GM12864 (cell line): ENCODE measurements at places on chromosomes 4 and X.

- DNase-seq: no peak
Measured at GRCh38 chr4:153763404-153763803, 3.6 kb upstream of the RNF175 start.

- DNase-seq: no peak
Measured at GRCh38 chrX:20001588-20001987, 10.7 kb upstream of the BCLAF3 start.

GRCh38 chr4:6309777-6310176 lies 40.1 kb downstream of the WFS1 start:
- no peak for DNase-seq

DNA sequence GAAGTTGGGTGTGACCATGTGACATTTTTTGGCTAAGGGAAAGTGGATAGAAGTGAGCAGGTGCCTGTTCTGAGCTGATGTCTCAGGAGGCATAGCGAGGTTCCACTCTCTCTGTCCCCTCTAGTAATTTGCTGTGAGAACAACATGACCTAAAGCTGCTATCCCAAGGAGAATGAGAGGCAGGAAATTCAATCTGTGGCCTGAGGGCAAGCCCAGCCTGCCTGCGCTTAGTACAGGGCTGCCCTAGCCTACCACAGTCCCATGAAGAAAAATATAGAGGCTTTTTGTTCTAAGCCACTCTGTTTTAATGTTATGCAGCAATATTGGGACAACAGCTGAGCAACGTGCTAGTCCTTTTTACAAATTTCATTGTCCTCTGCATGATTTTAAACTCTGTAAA lies 193.1 kb downstream of the LDB2 start:
- DNase-seq: no peak

- peak; percentile 13 for DNase-seq
Measured at GRCh38 chrX:49039598-49040375, 3.4 kb downstream of the TFE3 start.

DNA sequence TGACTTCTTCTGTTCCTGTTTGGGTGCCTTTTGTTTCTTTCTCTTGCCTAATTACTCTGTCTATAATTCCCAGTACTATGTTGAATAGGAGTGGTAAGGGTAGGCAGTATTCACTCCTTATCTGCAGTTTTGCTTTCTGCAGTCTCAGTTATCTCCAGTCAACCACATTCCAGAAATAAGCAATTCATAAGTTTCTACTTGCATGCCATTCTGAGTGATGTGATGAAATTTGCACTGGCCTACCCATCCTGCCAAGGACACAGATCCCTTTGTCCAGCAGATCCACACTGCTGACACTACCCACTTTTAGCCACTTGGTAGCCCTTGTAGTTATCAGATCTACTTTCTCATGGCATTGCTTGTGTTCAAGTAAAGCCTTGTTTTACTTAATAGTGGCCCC lies 971.6 kb upstream of the INTU start:
- no peak for DNase-seq

- peak; percentile 43 for DNase-seq
Measured at GRCh38 chr4:37389967-37390580, 145.5 kb downstream of the NWD2 start.

GRCh38 chr4:96708766-96709165 lies 868.9 kb downstream of the PDHA2 start:
- no peak for DNase-seq

GRCh38 chr4:140726776-140727500 lies 29.2 kb downstream of the TBC1D9 start:
- no peak for DNase-seq

- DNase-seq: no peak
Measured at GRCh38 chr4:180870623-180871022, 1372.6 kb upstream of the TENM3 start.

DNA sequence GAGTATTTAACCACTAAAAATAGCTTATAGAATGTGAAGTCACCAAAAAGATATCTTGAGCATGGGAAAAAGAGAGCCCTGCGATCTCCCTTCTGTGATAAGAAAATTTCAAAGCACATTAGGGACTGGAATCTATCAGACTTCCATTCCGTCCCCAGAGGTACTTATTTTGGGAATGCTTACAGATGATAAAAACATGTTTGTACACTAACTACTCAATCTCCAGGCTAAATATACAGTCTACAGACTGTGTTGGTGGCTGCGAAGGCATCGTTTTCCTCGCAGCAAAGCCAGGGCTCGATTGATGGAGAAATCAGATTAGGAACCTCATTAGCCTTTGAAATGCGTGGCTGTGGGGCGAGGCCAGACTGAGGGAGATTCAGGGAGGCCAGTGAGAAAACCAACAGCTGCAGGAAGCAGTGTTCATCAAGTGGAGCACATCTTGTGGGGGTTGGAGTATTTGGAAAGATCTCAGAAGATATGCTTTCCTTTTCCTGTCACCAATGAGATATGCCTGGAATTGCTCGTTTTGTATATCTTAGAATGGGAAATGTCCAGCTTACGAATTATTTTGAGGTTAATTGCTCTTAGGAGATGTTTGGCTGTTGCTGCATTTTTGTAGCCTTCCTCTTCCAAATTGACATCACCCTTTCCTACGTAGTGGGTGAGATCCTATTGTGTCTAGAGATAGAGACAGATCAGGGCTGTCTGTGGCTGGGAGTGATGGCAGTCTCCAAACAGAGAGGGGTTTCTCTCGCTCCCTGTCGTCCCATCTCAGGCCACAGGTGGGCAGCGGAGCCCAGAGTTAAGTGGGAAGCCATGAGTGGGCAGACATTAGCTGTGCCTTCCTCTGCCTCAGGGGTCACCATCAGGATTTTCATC lies 224.9 kb upstream of the FAT1 start:
- no peak for DNase-seq

DNA sequence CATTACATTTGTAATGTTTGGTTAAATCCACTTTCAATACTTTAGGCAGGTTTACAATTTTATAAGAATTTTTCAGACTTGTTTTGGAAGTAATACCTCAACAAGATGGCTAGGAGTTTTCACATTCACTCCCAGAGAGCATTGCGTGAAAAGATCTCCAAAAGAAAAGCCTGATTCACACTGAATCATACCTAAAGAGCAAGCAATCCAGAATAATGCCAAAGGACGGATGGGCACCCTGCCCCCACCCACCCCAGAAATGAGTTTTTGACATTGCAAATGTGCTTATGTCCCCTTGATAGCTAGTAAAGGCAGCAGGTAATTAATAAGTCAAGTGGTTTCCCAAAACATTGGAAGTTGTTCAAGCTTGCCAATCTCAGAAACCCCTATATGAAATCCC lies 557.7 kb upstream of the TENM3 start:
- DNase-seq: no peak

GRCh38 chr4:121428721-121429120 lies 47.9 kb upstream of the QRFPR start:
- DNase-seq: no peak

GRCh38 chrX:48636776-48637175 lies 39.5 kb downstream of the WDR13 start:
- DNase-seq: no peak

GRCh38 chr4:111323496-111323895 lies 700.6 kb upstream of the PITX2 start:
- DNase-seq: no peak

DNA sequence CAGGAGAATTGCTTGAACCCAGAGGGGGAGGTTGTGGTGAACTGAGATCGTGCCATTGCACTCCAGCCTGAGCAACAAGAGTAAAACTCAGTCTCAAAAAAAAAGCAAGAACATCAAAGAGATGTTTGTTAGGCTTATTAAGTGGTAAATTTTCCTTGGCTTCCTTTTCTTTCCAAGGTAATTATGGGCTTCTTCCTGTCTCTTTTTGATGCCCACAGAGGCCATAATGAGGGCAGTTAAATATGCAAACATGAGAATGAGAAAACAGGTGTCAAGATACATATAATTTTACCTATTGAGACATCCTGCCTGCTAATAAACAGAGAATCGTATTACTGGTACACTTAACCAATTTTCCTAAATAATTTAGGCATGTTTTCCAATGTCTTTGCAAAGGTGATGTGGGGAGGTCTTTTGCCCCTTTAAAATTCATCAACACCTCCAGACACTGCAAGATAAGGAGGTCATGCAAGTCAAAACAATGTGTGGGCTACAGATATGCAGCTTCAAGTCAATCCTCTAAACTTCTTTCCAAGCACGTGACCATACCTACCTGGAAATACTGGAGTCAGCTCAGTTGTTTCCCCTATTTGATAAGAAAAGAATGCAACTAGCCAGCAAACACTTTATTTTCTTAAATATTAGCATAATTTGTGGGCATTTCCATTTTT lies 2.7 kb downstream of the SLC39A8 start:
- no peak for DNase-seq

DNA sequence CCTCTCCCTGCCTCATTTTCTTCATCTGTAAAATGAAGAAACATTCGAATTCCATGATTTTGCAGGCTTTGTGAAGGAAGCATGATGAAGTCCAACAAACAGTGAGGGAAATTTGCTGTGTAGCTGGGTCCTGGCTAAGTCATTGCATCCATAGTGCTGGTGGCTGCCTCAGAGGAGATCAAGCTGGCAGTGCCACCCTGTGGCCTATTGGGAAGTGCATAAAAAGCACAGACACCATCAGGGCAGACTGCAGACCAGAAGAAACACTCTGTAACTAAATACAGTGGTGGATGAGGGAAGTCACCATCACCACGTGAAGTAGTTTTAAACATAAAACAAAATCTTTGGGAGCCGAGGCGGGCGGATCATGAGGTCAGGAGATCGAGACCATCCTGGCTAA lies 40.7 kb upstream of the DDX3X start:
- no peak for DNase-seq

DNA sequence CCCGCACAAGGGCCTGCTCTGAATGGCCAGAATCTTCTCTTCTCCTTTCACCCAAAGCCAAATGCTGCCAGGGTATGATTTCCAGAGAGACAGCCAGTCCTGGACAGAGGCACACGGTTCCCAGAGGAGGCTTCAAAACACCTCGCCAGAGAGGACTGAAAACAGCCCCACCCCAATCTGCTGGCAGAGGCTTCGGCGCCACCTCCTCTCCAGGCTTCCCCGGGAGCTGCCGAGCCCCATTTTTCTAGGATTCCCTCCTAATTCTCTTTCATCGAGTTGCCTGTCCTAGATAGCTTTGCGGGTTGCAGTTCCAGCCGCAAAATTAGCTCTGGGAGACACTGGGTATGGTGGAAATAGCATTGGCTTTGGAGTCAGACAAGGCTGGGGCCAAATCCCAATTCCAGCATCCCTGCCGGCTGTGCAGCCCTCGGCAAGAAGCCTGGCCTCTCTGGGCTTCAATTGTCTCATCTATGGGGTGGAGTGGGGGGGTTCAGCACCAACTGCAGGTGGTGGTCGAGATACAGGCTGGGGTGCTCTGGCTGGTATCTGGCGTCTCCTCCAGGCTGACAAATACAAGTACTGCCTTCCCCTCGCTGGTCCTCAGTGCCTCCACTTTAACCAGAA lies 22.6 kb downstream of the PPP2R2C start:
- no peak for DNase-seq

GRCh38 chr4:72567036-72567435 lies 2.0 kb downstream of the ADAMTS3 start:
- no peak for DNase-seq

DNA sequence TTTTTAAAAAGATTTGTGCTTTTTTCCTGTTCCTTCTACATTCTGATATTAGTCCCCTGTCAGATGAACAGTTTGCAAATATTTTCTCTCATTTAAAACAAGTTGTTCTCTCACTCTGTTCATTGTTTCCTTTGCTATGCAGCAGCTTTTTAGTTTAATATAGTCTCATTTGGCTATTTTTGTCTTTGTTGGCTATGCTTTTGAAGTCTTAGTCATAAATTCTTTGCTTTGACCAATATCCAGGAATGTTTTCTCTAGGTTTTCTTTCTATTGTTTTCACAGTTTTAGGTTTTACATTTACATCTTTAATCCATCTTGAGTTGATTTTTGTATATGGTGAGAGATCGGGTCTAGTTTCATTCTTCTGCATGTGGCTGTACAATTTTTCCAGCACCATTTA lies 136.8 kb downstream of the TET2 start:
- no peak for DNase-seq

DNA sequence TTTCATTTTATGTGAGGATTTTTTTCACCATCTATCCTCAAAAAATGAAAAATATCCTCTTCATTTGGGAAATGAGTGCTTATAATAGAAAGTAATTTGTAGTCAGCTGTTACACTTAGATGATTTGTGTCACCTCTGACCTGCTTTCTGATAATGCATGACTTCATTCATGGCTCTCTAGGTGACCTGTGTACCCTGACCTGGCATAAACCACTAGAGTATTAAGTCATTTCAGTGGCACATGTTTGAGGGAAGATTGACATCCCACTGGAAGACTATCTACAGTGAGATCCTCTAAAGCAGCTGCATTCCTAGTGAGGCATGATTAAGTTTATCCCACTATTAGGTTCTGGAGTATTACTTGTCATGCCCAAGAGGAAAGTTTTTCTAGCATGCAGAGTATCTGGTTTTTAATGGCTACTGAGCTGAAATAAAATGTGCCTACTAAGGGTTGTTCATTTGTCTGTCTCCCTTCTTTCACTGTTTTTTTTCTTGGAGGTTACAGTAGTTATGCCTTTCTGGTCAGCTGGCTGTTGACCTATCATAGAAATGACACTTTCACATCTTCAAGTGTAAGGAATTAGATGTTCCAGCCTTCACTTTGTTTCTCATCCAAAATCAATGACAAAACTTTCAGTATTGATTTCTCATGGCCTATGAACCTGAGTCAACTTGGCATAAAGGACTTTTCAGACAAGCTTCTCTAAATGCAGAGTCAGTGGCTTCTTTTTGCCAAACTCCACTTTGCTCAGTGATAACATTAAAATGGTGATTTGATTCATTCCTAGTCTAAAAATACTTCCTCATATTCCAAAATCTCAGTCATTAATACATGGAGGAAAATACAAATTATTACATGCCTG lies 33.1 kb downstream of the TET2 start:
- no peak for DNase-seq

DNA sequence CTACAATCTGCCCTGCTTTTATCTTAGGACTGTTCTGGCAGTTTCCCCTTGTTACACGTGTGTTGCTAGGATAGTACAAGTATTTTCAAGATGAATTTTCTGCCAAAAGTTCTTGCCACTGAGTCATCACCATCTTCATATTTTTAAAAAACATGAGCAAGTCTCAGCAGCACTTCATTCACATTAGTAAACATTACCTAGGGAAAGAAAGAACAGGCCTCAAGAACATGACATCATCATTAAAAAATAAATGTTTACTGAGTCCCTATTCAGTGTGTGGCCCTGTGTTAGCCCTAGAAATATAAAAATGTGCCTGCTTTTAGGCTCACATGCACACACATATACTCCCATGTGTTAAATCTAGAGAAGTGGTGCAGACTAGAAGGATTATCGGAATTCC lies 18.7 kb upstream of the GPC3 start:
- DNase-seq: no peak

- no peak for DNase-seq
Measured at GRCh38 chr4:173119818-173120217, 48.8 kb upstream of the GALNT7 start.

GRCh38 chrX:38717871-38718270 lies 83.4 kb upstream of the MID1IP1 start:
- DNase-seq: no peak
